ENCODE measurements at places on chromosomes 16 and 17.
A peak's percentile ranks its signal among the peaks of the same experiment; 100 is the strongest.

DNA sequence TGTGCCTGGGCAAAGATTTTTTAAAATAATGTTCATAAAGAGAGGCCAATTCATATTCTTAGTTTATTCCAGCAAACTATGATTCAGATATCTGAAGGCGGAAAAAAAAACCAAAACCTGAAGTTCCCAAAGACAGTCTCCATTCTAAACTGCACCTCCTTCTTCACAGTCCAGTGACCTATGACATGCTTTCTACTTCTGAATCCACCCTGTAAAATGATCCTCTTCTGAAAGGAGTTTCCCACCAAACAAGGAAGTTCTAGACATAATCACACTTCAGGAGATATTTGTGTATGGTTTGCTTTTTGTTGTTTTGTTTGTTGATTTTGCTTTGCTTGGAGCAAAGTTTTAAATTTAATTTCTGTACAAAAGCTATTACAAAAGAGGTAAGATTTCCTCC lies 12.9 kb upstream of the CHST4 start:
- no peak for DNase-seq

- DNase-seq: no peak
These were observed 37.4 kb downstream of the TMEM186 start for GRCh38 chr16:8760021-8760420.

DNA sequence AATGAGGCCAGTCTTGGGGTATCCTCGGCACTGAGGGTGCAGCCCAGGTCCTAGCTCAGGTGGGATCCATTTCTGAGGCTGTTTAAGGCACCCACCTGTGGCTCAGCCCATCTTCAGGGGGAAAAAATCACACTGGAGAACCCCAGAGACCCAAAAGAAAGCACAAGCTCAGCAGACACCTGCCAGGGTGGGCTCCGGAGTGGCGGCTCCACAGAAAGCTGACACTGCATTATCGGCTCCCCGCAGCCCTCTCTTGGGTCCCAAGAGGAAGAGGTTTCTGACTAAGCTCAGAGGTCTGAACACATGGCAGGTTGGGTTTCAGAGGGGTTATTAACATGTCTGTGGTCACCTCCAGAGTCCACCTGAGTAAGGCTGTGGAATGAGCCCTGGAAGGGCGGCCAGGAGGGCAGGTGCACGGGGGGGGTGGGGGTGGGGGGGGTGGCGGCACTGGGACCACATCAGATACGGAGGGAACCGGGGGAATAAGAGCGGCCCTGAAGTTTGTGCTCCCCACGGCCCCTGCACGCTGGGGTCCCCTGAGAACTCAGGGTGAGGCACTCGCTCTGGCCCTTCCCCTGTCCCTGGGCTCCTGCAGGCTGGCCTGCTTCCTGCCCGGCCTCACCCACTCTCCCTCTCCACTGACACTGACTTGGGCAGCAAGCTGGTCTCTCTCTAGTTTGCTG lies 79.5 kb downstream of the TIMM22 start:
- DNase-seq: no peak

DNA sequence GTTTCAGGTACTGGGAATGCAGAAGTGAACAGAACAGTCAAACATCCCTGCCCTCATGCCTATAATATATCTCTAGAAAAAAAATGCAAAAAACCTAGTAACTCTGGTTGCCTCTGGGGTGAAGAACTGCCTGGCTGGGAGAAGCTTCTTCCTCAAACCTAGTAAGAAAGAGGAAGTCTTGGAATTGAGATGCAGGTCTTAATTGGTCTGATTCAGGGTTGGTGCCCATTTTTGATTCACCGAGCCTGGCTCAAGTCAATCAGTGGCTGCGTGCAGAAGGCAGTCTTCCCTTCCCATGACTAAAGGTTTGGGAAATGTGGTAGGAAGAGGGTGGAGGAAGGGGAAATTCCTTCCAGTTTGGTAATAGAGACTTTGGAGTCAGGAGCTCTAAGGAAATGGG lies 22.4 kb downstream of the CDRT15 start:
- DNase-seq: no peak

GRCh38 chr17:39626171-39627046 lies at the start of gene PPP1R1B:
PPP1R1B (plus strand) TSS chr17:39626952; CDS start chr17:39627393, 441 bp downstream.
- DNase-seq: no peak

DNA sequence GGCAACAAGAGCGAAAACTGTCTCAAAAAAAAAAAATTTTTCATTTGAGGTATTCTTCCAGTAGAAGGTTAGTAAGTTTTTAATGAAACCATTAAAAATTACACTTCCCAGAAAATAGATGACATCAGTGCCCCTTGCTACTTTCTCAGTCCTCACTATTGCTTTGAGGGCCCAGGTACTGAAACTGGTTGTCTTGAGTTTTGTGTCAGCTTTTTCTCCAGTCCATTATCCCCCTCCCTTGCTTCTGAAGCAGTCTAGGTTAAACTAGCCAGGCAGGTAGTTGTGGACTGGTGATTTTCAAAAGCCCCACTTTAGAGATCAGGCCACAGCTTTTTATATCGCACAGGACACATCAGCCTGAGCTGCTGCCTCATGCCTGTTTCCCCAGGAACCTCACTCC lies 10.9 kb downstream of the SMCR8 start:
- DNase-seq: no peak

GRCh38 chr17:38605841-38606645 lies at the start of gene SRCIN1:
SRCIN1 (minus strand) TSS chr17:38605952; CDS start chr17:38605705, 247 bp downstream.
- peak; percentile 79 for DNase-seq

DNA sequence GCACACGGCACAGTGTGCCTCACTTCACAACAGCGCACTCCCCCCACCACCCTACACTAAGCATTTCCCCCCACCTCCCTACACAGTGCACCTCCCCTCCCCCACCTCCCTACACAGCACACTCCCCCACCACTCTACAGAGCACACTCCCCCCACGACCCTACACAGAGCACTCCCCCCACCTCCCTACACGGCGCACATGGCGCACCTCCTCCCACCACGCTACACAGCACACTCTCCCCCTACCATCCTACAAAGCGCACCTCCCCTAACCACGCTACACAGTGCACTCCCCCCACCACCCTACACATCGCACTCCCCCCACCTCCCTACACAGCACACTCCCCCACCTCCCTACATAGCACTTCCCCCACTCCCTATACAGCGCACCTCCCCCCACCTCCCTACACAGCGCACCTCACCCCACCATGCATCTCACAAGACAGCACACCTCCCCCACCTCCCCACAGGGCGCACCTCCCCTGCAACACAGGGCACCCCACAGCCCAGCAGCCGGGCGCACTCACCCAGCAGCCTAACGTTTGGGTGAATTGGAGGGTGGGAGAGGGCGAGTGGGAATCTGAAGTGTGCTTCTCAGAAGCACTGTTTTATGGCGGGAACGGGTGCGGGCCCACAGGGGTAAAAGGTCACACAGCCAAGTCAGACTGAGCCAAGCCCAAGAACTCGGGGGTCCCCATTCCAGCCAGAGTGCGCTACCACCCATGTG lies 10.3 kb downstream of the KNOP1 start:
- no peak for DNase-seq

DNA sequence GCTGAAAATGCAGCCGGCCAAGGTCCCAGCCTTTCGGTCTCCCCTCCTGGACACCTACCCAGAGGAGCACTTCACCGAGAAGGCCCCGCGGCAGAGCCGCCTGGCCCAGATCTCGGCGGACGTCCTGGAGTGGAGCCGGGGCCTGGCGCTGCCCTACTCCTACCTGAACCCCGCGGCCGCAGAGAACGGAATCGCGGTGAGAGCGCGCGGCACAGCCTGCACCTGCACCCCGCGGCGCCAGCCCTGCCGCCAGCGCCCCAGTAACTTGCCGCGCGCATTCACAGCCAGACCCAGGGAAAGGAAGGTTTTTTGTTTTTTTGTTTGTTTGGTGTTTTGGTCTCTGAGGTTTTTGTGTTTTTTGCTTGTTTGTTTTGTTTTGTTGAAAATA lies 15.2 kb downstream of the ALOX12B start:
- DNase-seq: no peak

DNA sequence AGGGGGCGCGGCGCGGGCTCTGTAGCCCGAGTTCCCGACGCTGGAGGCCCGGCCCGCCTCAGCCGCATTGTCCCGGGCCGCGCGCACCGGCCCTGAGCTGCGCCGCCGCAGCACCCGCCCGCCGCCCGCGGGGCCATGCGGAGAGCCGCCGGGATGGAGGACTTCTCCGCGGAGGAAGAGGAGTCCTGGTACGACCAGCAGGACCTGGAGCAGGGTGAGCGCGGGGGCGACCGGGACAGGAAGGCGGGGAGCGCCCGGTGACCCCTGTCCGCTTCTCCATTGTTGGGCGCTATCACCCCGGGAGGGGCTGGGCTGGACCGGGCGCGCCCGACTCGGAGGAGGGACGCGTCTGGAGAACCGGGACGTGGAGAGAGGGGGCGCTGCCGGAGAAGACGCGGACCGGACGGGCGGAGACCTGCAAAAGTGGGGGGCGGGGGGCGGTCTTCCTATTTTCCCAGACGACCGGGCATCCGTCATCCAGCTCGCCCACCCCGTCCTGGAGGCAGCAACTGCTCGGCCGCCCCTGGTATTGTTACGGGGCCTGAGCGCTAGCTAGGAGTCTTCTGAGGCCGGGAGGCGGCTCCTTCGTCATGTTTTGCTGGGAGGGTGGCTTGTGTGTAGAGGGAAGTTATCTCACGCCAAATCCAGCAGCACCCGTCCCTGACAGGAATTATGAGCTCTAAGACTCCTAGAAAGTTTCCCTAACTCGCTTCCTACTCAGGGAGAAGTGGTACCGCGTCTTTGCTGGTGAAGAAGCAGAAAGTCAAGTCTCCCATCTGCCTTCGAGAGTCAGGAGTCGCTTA lies 678 bp downstream of the CDR2L start:
- peak; percentile 39 for DNase-seq

GRCh38 chr17:44417553-44417952 lies 28.1 kb upstream of the ITGA2B start:
- DNase-seq: no peak

DNA sequence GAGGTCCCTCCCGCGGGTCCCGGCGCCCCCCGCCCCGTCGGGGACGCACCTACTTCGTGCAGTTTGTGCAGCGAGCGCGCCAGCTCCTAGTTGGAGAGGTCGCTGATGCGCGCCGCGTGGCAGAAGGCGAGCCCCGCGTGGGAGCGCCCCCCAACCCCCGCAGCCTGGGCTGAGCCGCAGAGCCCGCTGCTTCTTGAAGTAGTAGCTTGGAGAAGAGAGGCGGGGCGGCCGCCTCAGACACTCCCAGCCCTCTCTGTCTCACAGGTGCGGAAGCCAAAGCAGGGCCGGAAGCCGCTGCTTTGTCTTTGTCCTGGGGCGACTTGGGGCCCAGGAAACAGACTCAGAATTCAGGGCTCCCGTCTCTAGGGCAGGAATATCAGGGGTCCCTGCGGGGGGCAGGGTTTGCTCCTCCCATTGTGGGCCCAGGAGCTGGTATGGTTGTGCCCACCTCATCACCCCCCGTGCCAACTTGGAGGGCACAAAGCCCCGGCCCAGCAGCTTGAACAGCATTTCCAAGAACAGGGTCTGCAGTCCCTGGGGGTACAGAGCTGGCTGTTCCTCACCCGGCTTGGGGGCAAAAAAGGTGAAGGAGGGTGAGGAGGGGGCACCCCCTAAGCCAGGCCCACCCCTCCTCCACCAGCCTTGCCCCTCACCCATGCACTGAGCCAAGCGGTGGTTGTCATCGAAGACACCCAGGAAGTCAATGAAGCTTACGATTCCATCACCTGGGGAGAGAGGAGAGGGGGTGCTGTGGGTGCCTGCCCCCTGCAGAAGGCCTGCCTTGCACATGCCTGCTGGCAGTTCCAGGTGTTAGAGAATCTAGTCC lies 13.5 kb downstream of the SPATA32 start:
- DNase-seq: peak; percentile 80

- no peak for DNase-seq
These were observed 18.4 kb downstream of the SOX9 start for GRCh38 chr17:72139212-72139611.

- DNase-seq: no peak
These were observed 27.2 kb upstream of the ITGA3 start for GRCh38 chr17:50028736-50029120.

DNA sequence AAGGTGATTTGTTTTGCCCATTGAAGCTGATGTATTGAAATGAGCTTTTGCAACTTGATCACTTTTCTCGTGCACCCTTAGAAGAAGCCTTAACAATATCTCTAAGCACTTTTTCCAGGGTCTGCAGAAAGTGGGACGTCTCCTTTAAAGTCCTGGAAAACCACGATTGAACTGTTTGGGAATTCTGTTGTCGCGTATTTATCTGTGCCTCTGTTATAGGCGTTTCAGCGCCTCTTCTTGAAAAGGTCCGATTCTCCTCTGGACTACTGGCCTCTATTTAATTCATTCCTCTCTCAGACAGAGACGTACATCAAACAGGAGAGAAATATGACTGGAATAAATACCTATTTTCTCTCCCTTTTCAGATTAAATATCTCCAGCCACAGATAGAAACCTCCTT lies 262.4 kb upstream of the PSMD7 start:
- DNase-seq: no peak

DNA sequence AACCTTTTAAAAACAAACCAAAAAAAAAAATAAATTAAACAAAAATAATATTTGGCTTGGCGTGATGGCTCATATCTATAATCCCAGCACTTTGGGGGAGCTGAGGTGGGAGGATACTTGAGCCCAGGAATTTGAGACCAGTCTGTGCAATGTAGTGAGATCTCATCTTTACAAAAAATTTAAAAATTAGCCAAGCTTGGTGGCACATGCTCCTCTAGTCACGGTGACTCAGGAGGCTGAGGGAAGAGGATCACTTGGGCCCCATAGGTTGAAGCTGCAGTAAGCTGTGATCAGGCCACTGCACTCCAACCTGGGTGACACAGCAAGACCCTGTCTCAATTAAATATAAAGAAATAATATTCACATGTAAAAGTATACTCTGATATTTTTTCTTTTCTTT lies 12.2 kb downstream of the GNGT2 start:
- no peak for DNase-seq

DNA sequence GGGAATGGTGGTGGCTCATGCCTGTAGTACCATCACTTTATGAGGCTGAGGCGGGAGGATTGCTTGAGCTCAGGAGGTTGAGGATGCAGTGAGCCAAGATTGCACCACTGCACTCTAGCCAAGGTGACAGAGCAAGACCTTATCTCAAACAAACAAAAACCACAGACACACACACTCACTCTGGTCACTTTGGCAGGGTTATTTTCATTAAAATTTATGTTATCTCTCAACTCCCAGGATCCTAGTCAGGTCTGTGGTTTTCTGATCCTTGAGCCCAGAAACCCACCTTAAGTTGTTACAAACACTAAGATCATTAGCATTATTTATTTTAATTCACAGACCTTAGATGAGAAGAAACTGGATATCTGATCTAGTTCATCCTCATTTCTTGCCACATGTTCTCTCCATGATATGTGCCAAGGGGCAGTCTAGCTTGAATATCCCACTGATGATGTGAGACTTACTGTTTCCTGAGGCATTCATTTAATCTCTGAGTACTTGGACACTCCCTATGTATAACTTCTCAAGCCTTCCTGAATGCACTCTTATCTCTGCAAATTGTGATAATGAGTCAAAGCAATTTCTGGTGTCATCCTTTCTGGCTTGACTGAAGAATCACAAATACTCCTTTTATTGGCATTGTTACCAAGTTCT lies 9.6 kb downstream of the ABHD15 start:
- no peak for DNase-seq

- no peak for DNase-seq
These were observed 53.1 kb downstream of the FOXL1 start for GRCh38 chr16:86631444-86631843.

GRCh38 chr17:30318155-30318554 lies 15.7 kb downstream of the TMIGD1 start:
- no peak for DNase-seq

Measured in stimulated activated CD8-positive, alpha-beta memory T cell treated with anti-CD3 and anti-CD28 coated beads, Interleukin-4, amount 100 ng/mL, for 48 hours (primary cell).